Hepatocyte (in vitro differentiated cells): ENCODE measurements at places on chromosomes 11 and 22. TPM values are rescaled to one million over a fixed set of nuclear protein-coding genes. Genes with fewer than 3 reads are reported as not detected.
A peak's percentile ranks its signal among the peaks of the same experiment; 100 is the strongest.

The GAS2 gene
- total RNA-seq, result 35.2 and 37.0 TPM in 2 replicates

DNA sequence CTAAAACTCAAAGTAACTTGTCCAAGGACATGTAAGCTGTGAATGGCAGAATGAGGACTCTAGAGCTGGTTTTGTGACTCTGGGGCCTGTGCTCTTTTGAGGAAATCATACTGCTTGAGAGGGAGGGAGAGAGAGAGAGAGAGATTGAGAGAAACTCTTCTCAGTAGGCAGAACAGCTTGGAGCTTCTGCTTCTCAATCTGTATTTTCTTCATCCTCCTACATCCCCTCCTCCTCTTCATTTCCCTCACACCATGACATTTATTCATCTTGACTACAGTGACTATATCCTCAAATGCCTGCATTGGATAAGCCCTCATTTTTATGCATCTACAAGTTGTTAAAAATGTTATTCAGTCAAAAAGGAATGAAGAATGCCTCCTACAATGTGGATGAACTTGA is 23.7 kb upstream of the OR10D3 start:
- DNase-seq, result no peak

GRCh38 chr11:2588809-2589537 is 110.8 kb downstream of the KCNQ1OT1 start:
- DNase-seq, result peak; percentile 10

- peak; percentile 62 for DNase-seq
Observed at GRCh38 chr11:67584881-67585873, 1.6 kb downstream of the GSTP1 start.
